ENCODE measurements at places on chromosomes 5 and 9. TPM values are rescaled to one million over a fixed set of nuclear protein-coding genes. Genes with fewer than 3 reads are reported as not detected.

The FBN2 gene
- total RNA-seq: 0.20 TPM

- no peak for DNase-seq
- no peak overlapping the region for H3K4me3 ChIP-seq
- no peak overlapping the region for H3K27ac ChIP-seq
- H3K27me3 ChIP-seq: no peaks in the 10 kb centered on the region
- no peaks in the 10 kb centered on the region for H3K4me1 ChIP-seq
Observed at GRCh38 chr9:77864211-77864889, 167.3 kb downstream of the GNAQ start.

DNA sequence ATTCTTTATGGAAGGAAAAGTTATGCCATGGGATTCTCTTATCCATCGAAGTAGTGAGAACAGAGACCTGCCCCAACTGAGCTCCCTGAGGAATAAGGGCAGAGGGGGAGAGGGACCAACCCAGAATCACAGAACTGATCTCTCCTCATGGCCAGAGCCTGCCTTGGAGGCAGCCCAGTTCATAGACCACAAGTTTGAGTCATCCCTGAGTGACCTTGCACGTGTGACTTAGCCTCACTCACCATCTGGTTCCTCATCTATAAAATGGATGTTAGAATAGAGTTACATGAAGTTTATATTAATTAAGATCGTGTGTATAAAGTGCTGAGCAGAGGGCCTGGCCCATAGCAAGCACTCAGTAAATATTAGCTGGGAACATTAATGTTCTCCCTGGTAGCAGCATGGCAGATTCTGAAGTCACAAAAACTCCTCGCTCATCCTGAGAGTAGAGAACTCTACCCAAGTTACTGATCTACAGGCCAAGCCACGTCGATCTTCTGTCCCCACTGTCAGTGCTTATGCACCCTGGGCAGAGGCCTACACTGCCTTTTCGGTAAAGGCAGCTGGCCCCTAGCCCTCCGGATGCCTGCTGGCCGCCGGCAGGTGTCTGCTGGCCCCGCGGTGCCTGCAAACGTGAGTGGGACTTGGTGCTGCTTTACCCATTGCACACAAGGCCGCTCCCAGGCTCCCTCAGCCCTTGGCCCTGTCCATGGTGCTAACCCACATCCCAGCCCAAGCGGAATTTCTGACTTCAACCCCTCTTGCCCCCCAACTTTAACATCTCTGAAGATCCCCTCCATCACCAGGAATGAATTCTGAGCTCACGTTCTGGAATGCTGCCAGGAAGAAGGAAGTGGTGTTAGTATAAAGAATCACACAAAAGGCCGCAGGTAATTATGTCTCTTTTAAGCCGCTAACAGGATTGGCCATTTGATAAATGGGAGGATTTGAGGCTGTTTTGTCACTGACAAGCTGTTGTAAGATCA lies 61.1 kb upstream of the ARAP3 start:
- no peaks in the 10 kb centered on the region for H3K4me1 ChIP-seq
- no peak overlapping the region for H3K4me3 ChIP-seq
- DNase-seq: no peak
- H3K27me3 ChIP-seq: no peaks in the 10 kb centered on the region

The EFNA5 gene
- total RNA-seq: not detected

GRCh38 chr5:115575167-115576070 lies 26.9 kb downstream of the TICAM2 start:
- no peaks in the 10 kb centered on the region for H3K36me3 ChIP-seq
- no peaks in the 10 kb centered on the region for H3K4me1 ChIP-seq
- H3K27ac ChIP-seq: no peak overlapping the region

GRCh38 chr9:73720601-73721000 lies 568.9 kb downstream of the ANXA1 start:
- H3K27ac ChIP-seq: no peak overlapping the region
- DNase-seq: no peak
- no peaks in the 10 kb centered on the region for H3K27me3 ChIP-seq
- H3K36me3 ChIP-seq: no peaks in the 10 kb centered on the region

- no peak overlapping the region for H3K27ac ChIP-seq
- no peak overlapping the region for H3K4me3 ChIP-seq
- no peaks in the 10 kb centered on the region for H3K4me1 ChIP-seq
Observed at GRCh38 chr5:180206993-180207392, 2.0 kb downstream of the RASGEF1C start.

GRCh38 chr5:148559461-148559860 lies 94.9 kb downstream of the HTR4 start:
- H3K4me3 ChIP-seq: no peak overlapping the region
- no peaks in the 10 kb centered on the region for H3K4me1 ChIP-seq
- no peaks in the 10 kb centered on the region for H3K27me3 ChIP-seq
- H3K27ac ChIP-seq: no peak overlapping the region

DNA sequence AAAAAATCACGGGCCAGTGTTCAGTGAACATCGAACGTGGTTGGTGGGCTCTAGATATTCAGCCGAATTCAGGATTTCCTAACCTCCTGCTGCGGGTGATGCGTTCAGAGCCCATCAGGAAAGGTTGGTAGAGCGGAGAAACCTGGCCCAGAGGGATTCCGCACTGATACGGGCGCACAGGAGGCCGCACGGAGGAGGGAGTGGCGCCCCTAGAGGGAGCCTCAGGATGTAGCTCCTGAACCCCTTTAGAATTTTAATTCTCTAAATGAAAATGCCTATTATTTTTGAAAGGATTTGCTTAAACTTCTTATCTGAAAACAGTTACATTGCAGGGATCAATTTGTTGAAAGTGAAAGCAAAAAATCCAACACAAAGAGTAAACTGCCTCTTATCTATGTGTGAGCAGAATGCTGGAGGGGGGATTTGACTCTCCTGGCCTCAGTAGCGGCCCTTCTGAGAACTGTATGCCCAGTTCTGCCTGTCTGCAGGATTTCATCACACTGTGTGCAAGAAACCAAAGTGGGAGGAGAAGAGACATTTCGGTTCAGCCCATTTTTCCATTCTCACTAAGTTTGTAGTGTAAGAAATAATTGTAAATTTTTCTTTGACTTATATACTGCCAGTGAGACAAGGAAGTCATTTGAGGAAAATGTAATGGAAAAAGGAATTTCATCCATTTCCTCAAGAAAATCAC lies 75.9 kb downstream of the TENT4A start:
- H3K4me1 ChIP-seq: no peaks in the 10 kb centered on the region
- H3K36me3 ChIP-seq: no peaks in the 10 kb centered on the region
- H3K27me3 ChIP-seq: peaks cover 7% of the 10 kb centered on the region
- no peak overlapping the region for H3K4me3 ChIP-seq
- H3K27ac ChIP-seq: no peak overlapping the region
- DNase-seq: no peak

The CCDC171 gene
- 1.8 TPM for total RNA-seq

DNA sequence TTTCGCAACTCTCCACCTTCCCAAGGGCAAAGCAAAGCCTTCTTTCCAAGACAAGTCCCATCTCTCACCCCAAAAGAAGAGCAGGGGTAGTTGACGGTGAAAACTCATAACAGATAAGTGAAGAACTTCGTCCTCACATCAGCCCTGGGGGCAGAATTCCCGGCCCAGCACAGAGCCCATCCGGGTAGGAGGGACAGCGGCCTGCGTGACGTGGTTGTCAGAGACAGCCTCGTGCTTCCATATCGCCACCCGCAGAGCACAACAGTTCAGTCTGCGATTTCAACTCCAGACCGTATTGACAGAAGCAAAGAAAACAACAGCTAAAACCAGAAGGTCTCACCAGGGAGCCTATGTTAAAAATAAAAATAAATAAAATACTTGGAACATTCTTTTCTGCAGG lies 273.2 kb downstream of the SYK start:
- H3K36me3 ChIP-seq: no peaks in the 10 kb centered on the region
- no peaks in the 10 kb centered on the region for H3K27me3 ChIP-seq
- no peak for DNase-seq
- no peak overlapping the region for H3K4me3 ChIP-seq
- H3K27ac ChIP-seq: no peak overlapping the region

- no peaks in the 10 kb centered on the region for H3K36me3 ChIP-seq
- H3K27ac ChIP-seq: no peak overlapping the region
- H3K4me3 ChIP-seq: no peak overlapping the region
Observed at GRCh38 chr9:127353882-127354281, 43.1 kb upstream of the SLC2A8 start.

The SLU7 gene
- total RNA-seq: 55.7 TPM

Data from CD8-positive, alpha-beta memory T cell (primary cell).